ENCODE measurements at places on chromosomes 2 and 18.

DNA sequence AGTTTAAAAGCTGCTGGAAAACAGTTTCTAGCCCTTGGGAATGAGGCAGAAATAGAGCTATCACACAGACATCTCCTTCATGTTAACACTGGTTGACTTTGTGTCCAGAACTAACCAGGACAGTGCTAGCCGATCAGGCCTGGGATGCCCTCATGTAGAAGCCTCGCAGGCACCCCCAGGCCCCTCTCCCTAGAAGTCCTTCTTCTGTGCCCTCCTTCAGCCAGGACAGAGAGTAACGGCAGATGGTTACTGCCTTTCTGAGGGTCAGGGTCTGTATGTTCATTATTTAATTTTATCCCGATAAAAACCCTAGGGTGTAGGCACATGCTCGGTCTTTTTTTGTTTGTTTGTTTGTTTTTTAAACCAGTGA lies 10.7 kb upstream of the RPL31 start:
- no peak for DNase-seq

DNA sequence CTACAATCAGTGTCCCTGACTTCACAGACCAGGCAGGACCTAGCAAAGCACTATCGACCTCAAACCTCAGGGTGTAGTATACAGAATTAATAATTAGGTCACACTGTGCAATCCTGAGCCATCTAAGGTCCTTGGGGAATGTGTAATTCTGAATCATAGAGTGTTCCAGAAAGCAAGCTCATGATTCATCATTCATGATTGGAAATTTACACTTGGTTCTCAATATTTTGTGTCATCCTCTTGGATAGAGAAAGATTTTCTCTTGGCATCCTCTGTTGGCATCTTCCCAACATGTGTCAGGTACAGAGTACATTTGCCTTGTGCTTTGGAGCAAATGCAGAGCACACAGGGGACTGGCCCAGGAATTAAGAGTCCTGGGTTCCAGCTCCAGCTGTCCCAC lies 245.0 kb upstream of the NT5C1B start:
- DNase-seq: peak; percentile 53

DNA sequence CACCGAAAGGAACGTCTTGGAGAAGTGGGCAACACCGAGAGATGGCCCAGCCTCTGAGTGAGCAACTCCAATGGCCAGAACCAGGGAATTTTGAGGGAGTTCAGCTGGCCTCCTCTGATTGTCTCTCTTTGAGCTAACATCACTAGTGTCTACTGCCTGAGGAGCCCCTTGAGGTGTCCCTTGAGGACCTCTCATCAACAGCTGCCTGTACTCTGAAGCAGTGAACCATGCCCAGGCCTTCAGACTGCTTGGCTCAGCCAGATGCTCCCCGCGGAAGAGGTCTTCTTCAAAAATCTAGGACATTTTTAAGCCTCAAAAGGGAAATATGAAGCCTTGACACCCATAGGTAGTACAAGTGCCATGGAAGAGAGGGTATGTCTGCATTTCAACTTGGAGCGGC lies 430.4 kb downstream of the TXNL1 start:
- DNase-seq: no peak

GRCh38 chr18:3599195-3599594 lies 149.2 kb downstream of the TGIF1 start:
- DNase-seq: no peak

- no peak for DNase-seq
Observed at GRCh38 chr2:230895536-230896345, 29.3 kb downstream of the GPR55 start.

- DNase-seq: no peak
Observed at GRCh38 chr2:54845514-54845913, 122.1 kb downstream of the EML6 start.

DNA sequence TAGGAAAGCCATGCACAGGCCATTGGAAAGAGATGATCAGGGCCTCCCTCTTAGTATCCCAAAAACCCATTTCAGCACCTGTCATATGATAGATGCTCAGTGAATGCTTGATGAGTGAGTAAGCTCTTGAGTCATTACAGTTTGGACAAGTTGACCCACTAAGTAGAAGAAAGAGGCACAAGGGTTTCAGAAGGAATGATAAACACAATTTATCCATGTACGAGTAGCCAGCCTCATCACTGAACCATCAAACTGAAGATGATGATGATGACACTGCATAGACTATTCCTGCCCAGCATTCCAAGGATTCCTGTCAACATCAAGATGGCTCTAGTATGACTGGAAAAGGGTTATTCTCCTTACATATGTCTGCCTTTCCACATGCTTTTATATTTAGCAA lies 596.0 kb downstream of the BCL11A start:
- DNase-seq: no peak

- DNase-seq: no peak
Observed at GRCh38 chr18:8668381-8668780, 37.0 kb upstream of the MTCL1 start.

DNA sequence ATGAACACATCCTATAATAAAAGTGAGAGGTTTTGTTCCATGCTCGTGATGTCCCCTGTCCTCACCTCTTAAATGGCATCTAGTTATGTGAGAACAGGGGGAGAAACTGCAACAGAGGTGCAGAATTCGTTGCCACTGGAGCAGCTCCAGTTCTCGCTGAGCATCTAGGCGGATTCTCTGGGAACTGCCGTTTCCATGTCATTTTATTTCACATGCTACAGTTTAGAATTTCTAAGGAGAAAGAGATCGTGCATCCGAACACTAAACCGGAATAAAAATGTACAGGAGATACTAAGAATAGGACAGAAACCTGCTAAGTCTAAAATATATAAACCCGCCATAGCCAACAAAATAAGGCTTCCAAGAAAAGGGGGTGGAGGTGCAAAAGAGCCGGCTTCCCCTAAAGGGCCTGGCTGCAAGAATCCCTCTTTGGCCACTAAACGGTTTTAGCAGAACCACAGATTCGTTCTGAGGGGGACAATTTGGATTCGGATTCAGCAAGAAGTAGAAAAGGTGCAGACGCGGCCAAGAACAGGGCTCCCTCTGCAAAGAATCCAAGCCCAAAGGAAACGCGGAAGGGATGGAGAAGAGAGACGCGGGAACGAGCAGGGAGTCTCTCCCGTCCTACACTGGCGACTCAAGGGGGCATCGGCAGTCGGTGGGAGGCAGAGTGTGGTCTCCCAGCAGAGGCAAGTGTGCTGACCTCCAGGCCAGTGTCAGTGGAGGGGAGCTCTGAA lies 1.3 kb downstream of the TMEM163 start:
- no peak for DNase-seq

GRCh38 chr18:59540780-59541179 lies 156.4 kb downstream of the CCBE1 start:
- DNase-seq: no peak

DNA sequence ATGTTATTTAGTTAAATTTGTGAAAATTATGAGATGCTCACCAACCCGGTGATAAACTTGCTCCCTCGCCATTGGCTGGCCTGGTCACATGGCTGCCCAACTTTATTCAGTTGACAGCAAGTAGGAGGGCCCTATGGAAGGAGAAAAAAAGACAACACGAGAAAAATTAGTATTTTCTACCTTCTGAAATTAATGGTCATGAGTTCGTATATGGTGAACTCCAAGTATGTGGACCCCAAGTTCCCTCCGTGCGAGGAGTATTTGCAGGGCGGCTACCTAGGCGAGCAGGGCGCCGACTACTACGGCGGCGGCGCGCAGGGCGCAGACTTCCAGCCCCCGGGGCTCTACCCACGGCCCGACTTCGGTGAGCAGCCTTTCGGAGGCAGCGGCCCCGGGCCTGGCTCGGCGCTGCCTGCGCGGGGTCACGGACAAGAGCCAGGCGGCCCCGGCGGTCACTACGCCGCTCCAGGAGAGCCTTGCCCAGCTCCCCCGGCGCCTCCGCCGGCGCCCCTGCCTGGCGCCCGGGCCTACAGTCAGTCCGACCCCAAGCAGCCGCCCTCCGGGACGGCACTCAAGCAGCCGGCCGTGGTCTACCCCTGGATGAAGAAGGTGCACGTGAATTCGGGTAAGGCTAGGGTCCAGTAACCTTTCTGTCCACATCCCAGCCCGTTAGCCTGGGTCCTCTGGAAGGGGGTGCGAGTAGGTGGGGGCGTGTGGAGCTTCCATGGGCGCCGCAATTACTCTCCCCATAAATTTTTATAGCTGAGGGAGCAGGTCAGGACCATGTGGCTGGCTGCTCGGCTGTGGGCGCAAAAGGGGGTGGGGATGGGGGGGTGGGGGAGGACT lies at the start of gene HOXD4:
TSS of gene HOXD4 (plus strand) at position 109 of the 846 bp plus-strand sequence. CDS start at position 193, 84 bp downstream.
- no peak for DNase-seq

- DNase-seq: no peak
Observed at GRCh38 chr2:62536873-62537547, 31.0 kb upstream of the TMEM17 start.

GRCh38 chr2:189502714-189503113 lies 61.4 kb downstream of the WDR75 start:
- no peak for DNase-seq

GRCh38 chr2:82494739-82495138 lies 1964.3 kb downstream of the SUCLG1 start:
- no peak for DNase-seq

DNA sequence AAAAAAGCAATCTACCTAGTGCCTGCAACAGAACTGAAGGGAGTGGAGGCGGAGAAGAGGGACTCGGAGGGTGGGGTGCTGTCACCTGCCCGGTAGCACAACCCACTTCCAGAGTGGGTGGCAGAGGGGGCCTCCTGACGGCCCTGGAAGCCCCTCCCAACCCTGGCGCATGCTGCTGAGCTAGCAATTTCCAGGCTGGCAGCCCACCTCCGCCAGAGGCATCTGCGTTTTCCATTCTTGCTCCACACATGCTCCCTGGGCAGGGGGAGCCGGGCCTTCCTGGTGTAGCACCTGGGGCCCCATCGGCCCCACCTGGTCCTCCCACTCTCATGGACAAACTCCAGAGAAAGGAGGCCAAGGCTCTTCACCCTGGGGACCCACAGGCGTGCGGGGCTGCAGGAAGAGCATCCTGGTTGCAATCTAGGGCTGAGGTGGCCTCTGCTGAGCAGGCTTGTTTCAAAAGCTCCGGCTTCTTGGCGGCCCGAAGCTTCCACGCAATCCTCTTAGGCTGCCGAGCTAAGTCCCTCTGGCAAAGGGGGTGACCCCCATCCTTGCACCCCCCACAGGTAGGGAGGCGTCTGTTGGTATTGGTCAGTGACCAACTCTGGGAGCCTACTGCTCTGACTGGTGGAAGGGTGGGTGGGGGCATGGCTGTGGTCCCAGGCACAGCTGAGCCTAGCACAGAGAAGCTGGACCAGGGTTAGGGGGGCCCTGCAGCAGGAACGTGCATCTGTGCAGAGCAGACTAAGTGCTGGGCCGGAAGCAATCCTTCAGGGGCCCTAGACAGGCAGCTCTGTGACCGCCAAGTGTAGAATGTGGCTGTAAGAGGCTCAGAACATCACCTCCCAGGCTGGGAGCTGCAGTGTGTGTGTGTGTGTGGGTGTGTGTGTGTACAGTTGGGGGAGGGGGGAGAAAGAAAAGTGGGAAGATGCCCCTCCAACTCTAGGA lies 2.6 kb downstream of the HS6ST1 start:
- DNase-seq: peak; percentile 87

DNA sequence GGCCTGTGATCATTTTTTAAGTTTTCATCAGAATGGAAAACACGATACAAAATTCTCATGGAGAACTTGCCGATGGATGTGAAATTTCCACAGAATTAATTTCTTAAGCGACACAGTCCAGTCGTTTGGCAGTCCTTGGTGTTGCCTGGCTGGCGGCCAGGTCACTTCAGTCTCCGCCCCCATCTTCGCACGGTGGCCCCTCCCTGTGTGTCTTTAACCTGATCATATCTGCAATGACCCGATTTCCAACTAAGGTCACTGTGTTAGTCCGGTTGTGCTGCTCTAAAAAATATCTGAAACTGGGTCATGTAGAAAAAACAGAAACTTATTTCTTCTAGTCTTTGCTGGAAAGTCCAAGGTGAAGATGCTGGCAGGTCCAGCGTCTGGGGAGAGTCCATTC lies 44.5 kb upstream of the COPS8 start:
- DNase-seq: no peak

GRCh38 chr18:45657357-45658335 lies 42.4 kb downstream of the SLC14A2 start:
- DNase-seq: no peak

- DNase-seq: no peak
Observed at GRCh38 chr18:27214831-27215230, 29.7 kb upstream of the CHST9 start.

- no peak for DNase-seq
Observed at GRCh38 chr2:209917154-209917771, 85.2 kb upstream of the RPE start.

DNA sequence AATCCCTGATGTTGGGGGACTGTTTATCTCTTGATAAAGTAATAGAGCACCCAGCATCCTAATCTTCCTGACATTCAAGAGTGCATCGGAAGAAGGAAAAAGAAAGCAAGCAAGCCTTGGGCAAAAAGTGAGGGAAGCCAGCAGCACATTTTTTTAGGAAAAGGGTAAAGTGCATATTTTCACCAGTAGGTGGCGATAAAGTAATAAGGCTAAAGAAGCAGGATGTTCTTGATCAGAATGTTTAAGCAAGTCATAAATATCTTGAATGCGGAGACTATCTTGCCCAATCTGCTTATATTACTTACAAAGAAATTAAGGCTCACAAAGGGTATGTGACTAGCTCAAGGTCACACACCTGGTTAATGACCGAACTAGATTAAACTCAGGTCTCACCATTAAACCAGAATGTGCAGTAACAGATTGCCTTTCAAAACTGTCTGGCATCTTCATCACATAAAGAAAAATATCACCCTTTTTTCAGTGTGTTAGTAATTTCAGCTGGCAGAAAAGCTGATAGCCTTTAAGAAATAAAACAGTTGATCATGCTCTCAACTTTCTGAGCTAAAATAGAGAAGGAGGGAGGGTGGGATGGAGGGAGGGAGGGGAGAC lies 83.8 kb downstream of the VIT start:
- peak; percentile 59 for DNase-seq

- no peak for DNase-seq
Observed at GRCh38 chr2:232713505-232713904, 16.4 kb downstream of the GIGYF2 start.

GRCh38 chr2:168571061-168571460 lies 115.0 kb downstream of the CERS6 start:
- no peak for DNase-seq

GRCh38 chr2:140882671-140883620 lies 1247.9 kb downstream of the LRP1B start:
- DNase-seq: no peak

DNA sequence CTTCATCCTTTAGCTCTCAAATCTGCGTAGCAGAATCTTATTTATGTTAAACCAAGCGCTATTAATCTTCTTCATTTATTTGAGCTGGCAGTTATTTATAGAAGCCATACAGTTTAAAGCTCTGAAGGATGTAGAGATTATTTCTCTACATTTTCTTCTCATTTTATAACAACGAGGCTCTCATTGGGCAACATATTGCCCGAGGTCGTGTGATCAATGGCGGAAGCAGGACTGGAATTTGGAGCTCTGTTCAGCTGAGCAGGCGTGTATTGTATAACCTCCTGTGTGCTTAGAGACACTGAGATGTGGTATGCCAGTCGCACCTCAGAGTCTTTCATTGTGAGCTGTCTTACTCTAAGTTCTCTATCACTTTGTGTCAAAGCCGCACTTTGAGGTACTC lies 17.5 kb upstream of the DRC1 start:
- no peak for DNase-seq

GRCh38 chr2:176544991-176545956 lies 276.0 kb downstream of the MTX2 start:
- no peak for DNase-seq

Measured in muscle of back (tissue), 13 donors.